CD4-positive, alpha-beta T cell treated with Interleukin-4 for 1 hour (primary cell): ENCODE measurements at places on chromosomes 2 and 18.

- DNase-seq = no peak
These were observed 91.4 kb downstream of the GALNT1 start for GRCh38 chr18:35672897-35673296.

GRCh38 chr2:226790011-226790410 is 9.6 kb downstream of the IRS1 start:
- no peak for DNase-seq

GRCh38 chr2:237389831-237390230 is 24.1 kb downstream of the COL6A3 start:
- DNase-seq = no peak

GRCh38 chr18:361941-362310 is 94.1 kb upstream of the THOC1 start:
- DNase-seq = no peak

- DNase-seq = no peak
These were observed 135.9 kb upstream of the ARL4C start for GRCh38 chr2:234632527-234633391.

DNA sequence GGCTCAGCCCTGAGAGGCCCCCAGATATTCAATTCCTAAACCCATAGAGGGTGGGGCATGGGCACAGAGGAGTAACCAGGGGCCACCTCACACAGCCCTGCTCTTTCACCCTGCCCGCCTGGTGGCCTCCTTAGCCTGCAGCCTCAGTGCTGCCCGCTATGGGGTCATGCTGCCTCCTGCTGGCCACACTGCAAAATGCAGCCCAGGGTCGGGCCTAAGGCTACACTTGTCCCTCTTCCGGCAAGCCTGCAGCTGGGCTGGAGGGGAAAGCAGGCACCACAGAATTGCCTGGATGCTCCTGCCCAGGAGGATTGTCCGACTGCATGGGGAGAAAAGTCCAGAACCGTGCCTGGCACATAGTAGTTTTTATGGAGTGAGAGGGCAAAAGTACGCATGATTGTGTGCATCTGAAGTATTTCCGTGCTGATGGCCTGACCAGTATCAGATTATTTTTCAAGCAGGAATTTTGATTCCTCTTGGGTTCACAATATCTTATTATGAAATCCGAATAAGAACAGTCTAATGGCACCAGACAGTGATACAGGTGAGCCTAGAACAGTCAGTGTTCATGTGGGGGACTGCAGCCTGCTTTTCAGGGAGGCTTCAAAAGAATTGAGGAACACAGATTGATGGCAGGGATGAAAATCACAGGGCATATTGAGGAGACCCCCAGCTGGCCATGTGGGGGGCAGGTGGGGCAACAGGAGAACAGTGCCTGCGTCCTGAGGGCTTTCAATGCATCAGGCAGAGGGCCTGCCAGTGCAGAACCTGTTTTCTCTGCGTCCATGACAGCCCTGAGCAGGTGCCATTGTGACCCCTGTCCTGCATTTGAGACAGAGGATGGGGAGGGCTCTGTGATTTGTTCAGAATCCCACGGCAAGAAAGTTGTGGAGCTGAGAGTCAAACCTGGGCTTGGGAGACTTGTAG is 51.2 kb upstream of the ALPP start:
- DNase-seq = peak; percentile 83

DNA sequence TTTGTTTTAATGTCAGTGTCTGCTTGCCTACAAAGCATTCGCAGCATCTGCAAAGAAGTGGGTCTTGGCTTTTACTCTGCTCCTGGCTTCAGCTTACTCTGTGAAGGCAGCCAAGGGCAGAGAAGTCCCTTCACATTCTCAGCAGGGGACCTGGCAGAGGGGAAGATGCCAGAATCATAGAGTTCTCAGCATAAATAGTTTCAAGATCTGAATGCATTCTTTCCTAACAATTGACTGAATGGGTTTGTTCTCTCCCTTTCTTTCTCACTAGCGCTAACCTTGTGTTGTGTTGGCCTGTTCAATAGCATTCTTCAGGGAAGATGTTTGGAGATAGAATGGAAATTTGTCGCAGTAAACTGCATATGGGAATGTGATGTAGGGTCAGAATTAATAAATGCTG is 106.9 kb downstream of the FARSB start:
- no peak for DNase-seq

GRCh38 chr18:60981682-60982328 is 351.4 kb upstream of the CDH20 start:
- DNase-seq = no peak

DNA sequence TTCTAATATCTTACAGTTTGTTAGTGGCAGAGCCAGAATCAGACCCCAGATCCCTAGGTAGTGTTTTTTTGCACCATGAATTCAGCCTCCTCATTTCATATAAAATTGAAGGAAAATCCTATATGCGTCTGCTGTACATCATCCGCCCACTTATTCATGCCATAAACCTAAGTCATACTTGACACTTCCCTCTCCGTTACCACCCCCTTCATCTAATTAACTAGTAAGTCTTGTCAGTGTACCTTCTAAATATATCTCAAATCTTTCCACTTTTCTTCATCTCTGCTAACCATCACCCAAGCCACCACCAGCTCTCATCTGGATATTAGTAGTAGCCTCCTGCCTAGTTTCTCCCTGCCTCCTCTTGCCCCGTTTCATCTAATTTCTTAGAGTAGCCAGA is 248.7 kb upstream of the SIX3 start:
- no peak for DNase-seq

- no peak for DNase-seq
These were observed 162.2 kb downstream of the PXDN start for GRCh38 chr2:1581965-1582625.

DNA sequence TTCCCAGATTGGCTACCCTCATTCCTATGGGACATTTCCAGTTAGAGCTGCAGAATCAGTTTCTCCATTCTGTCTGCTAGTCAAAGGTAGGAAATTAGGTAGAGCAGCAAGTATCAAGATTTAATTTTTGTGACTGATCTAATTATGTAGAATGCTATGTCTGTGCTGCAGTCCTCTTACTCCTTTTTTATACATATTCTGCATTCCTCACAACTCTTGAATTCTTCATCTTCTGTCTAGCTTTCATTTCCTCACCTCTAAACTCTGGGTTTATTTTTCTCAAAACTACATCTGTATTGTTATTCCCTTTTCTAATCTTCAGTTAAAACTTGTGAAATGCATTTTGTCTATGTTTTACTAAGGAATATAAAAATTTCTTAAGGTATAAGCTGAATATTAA is 8.6 kb downstream of the SGO2 start:
- DNase-seq = no peak
